Amygdala (tissue), 56 donors: ENCODE measurements at places on chromosomes 6 and 20.

DNA sequence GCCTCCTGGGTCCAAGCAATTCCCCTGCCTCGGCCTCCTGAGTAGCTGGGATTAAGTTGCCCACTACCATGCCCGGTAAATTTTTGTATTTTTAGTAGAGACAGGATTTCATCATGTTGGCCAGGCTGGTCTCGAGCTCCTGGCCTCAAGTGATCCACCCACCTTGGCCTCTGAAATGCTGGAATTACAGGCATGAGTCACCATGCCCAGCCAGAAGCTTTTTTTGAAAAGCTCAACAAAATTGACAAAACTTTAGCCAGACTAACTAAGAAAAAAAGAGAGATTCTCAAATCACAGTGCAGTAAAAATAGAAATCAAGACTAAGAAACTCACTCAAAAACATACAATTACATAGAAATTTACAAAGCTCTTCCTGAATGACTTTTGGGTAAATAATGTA is 420.6 kb downstream of the COL12A1 start:
- DNase-seq = no peak

DNA sequence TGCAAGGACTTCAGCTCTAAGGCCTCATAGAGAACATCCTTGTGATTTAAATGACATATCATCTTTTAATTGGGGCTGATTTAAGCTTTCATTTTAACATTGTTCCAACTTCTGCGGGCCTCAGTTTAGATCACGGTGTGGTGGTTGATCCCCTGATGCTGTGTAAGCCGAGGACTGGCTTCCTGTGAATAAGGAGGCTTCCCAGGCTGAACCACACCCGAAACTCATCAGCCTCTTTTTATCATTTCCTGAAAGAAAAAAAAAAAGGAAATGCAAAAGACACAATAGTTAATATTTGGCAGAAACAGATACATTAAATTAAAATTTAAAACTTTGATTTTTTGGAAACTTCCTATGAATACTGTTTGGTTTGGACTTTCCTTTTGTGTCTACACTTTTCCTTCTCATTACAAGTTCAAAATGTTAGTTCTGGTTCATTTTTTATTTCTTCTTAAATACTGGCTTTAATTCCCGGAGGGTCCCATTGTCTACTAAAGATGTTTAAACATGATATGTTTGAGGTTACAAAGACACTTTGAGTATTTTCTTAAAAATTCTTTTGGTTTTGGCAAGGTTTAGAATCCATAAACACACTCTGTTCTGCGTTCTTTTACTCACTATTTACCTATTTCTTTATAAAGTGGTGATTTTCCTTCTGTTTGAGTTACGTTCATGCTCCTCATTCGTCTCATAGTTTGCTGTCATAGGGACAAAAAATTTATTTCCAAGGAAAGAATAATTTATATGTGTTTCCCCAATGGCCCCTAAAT is 230.0 kb upstream of the SULF2 start:
- DNase-seq = no peak

DNA sequence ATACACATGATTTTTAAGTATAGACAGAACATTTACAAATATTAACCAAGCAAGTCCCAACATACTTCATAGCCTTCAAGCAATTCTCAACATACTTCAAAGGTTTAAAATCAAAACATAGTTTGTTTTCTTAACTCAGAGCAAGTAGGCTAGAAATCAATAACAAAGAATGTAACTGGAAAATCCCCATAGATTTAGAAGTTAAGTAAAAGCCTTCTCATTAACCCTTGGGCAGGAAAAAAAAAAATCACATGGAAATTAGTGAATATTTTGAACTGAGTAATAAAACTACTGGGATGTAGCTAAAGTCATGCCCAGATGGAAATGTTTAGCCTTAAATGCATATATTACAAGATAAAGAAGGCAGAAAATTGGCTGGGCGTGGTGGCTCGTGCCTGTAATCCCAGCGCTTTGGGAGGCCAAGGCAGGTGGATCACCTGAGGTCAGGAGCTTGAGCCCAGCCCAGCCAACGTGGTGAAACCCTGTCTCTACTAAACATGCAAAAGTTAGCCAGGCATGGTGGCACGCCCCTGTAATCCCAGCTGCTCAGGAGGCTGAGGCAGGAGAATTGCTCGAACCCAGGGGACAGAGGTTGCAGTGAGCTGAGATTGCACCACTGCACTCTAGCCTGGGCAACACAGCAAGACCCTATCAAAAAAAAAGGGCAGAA is 316.1 kb downstream of the TAF4 start:
- DNase-seq = no peak

GRCh38 chr6:130076512-130076911 is 58.1 kb downstream of the L3MBTL3 start:
- DNase-seq = no peak

DNA sequence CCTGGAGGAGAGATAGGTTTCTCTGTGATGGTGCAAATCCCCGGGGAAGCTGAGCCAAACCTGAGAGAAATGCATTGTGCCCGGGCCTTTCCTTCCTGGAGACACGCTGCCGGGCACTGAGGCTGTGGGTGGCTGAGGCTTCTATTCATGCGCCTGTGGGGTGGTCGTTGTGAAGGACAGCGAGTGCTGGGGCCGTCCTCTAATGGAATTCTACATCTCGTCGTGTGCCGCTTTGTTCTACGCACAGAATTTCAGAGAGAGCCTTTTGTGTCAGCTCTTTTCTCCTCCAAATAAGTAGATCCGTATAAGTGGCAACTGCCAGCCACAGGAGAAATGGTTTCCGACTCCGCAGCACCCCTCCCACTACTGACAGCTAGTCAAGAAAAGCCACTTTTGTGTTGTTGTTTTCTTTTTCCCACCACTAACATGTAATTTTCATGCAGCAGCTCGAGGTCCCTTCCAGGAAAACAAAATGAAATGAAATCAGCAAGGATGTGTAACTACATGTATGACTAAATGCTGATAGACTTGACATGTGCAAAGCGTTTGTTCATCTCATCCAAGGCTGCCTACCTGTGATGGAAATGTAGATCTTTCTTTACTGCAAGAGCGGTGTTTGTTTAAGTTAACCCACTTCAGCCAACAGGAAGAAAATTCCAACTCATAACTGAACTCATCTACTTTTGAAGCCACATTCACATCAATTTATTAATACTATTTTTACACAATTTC is 26.4 kb upstream of the PXDC1 start:
- no peak for DNase-seq

GRCh38 chr6:151408858-151409257 is 17.5 kb upstream of the ZBTB2 start:
- no peak for DNase-seq

- DNase-seq = no peak
Measured at GRCh38 chr6:28269492-28269891, 2.5 kb downstream of the ZSCAN26 start.

GRCh38 chr20:38225900-38226263 is 34.7 kb downstream of the KIAA1755 start:
- no peak for DNase-seq

- no peak for DNase-seq
Measured at GRCh38 chr6:3428247-3428646, 28.6 kb downstream of the SLC22A23 start.

- no peak for DNase-seq
Measured at GRCh38 chr20:17940224-17940971, 28.2 kb downstream of the SNX5 start.

DNA sequence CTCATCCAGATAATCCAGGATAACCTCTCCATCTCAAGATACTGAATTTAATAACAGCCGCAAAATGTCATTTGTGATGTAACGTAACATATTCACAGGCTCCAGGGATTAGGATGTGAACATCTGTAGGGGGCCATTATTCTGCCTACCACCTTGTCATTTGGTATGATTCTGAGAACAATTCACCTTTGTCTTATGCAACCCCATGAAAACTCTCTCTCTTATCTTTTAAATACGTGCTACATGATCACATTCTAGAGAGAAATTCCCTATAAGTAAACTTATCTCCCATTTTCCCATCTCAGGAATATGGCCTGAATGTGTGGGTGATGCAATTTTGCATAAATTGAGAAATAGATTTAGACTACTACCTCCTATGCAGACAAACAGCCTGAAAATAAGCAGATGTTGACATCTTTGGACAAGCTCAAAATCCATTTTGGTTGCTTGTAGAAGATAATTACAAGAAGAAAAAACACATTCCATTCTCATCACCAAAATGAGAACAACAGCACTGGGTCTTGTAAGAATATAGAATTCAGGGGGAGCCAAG is 255.4 kb upstream of the STXBP5 start:
- DNase-seq = no peak

- DNase-seq = no peak
Measured at GRCh38 chr6:84696166-84696565, 68.2 kb downstream of the TBX18 start.

GRCh38 chr6:170456334-170456733 is 96.8 kb downstream of the PSMB1 start:
- no peak for DNase-seq

- no peak for DNase-seq
Measured at GRCh38 chr6:130129762-130130246, 92.9 kb downstream of the SAMD3 start.

GRCh38 chr6:81766482-81767069 is 14.1 kb upstream of the TENT5A start:
- no peak for DNase-seq

- DNase-seq = no peak
Measured at GRCh38 chr6:16576451-16577368, 184.6 kb downstream of the ATXN1 start.

DNA sequence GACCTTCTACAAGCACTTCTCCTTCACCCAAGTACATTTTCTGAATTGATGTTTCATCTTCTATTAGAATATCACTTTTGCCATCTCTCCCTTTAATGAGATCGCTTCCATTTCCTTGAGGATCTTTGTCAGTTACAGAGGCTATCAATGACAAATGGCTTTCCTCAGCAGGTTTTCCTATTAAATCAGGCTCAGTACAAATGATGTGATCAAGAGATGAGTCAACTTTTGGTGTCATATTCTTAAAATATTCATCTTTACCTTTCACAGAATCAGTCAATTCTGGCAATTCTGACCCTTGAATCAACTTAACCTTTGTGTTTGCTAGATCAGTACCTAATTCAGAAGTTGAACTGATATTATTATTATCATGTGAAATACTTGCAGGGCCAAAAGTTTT is 37.3 kb downstream of the DST start:
- no peak for DNase-seq

- no peak for DNase-seq
Measured at GRCh38 chr20:49768204-49769047, 44.2 kb upstream of the SLC9A8 start.

DNA sequence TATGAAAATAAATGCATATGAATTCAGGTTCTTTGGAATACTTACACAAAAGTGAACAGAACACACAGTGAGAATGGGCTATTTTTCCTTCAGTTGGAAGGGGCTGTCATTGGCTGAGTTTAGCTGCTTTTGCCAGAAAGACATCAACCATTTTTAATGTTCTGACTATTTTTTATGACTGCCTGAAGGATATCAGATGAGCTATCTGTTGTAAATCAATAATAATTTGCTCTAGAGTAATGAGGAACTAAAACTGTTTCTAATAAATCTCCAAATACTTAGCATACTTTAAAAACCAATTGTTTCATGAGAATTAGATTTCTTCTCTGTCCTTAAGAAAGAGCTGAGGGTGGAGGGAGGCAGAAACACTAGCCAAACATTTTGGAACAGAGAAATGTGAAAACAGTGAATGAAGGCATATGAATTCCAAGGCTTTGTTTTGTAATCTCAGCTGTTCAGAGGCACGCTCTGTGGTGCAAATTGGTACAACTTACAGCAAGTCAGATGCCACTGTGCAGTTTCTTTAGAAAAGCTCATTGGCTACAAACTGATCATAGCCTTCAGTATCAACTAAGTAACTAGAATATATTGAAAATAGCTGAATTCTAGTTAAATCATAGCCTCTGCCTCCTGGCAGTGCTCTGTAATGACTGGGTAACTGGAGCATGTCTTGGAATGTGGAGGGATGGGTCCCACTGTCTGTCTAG is 228.9 kb upstream of the JAG1 start:
- DNase-seq = no peak

DNA sequence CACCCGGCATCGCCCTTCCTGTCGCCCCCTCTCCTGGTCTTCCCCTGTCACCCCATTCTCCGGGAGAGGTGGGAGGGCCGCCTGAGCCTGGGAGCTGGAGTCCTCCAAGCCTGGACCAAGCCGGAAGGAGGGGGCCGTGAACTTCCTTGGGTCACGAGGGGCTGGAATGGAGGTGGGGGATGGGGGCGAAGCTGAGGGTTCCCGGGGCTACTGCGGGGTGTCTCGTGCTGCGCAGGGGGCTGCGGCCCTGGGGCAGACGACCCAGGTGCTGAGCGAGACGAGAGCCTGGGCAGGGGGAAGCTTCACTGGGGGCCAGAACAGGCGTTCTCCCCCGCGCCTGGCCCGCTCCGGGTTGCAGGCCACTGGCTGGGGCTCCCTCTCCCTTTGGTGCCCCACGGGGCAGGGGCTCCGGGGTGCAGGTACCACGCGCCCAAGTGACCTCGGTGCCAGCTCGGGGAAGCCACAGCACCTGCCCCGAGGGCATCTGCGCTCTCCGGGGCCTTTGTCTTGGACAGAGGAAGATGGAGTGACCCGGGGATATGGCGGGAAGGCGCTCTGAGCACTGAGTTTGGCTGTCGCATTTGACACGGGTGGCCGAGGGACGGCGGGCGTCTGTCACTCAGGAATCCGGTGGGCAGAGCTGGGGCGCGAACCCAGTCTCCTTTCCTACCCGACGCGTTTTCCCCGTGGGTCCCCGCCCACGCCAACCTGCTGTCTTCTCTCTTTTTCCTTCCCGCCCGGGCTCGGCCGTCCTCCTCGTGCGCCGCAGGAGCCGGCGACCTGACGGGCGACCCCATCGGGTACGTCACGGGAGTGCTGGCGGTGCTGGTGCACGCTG is 1.2 kb downstream of the SLC35D3 start:
- DNase-seq = no peak

DNA sequence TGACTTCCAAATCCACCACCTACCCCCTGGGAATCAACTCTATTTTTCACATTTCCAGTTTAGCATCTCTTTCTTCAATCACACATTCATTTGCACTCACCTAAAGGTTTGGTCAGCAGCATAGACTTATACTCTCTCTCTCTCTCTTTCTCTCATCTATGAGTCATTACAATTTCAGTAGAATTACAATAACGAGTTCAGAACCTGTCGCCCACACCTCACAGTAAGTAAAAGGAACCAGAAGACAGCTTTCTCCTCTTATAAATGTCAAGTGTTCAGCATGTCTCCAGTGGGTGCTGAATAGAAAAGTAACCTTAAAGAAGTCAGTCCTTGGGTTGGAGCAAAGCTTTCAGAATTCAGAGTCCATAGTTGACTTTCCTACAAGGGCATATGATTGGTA is 1.1 kb upstream of the PHACTR1 start:
- DNase-seq = no peak
